Cardiac fibroblast (primary cell): ENCODE measurements at places on chromosomes 5 and 9.
A peak's percentile ranks its signal among the peaks of the same experiment; 100 is the strongest.

DNA sequence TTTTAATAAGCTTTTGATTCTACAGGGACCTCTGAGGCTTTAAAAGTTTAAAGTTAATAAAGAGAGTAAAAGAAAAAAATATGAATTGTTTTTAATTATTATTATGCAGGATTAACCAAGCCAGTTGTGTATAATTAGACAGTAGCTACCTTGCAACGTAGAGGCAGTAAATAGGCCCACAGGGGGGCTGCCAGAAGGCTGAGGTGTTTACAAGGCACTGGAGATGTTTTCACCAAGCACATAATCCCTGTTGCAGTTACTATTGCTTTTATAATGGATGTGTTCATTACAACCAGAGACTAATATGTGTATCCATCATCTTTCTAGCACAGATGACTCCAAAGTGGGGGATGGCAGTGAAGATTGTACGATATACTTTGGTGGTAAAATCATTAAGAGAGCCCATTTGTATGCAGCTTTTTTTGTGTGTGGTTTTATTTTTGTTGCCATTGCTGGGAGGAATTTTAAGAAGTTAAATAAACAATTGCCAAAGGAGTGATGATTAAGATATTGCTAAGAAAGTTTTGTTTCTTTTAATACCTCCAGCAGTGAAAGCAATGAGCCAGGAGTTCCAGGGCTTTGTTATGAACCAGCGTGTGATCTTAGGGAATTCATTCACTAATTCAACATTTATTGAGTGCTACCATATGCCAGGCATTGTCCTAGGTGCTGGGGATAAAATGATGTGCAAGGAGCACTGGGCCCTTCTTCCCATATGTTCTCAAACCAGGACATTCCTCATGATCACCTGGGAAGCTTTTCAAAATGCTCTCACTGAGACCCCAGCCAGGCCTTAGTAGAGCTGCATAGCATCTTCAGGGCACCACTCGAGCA is 138.7 kb upstream of the EFNA5 start:
- peak; percentile 12 for DNase-seq

- no peak for DNase-seq
Observed at GRCh38 chr9:114685951-114686350, 4.0 kb upstream of the TEX48 start.

GRCh38 chr5:1494780-1495524 is 28.8 kb downstream of the LPCAT1 start:
- no peak for DNase-seq

DNA sequence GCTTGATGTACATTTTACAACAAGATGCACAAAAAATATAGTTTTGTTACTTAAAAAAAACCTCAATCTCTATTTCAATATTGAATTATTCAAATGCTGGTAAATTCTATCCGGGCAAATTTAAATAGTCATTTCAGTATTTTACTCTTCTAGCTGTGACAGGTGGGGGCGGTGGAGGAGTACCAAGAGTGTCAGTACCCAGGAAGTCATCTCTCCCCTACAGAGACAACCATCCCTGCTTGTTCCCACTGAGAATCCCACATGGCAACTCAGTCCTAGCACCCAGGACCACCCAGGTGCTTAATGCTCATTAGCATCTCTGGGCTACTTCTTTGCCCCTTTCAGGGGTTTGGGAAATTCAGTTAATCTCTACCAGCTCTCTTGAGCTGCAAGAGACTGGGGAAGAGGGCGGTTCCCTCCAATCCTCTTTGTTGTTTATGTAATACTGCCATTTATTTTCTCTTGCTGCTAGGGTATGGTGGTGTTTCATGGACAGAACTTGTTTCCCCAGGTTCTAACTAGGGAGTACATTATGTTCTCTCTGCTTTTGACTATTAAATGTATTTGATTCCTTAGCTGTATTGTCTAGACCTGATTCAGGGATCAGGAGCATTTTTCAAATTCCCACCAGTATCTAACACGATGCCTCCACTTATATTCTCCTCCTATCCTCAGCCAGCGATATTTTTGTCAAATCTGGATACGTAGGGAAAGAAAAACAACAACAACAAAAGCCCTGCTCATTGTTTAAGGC is 122.5 kb downstream of the CDH18 start:
- no peak for DNase-seq

GRCh38 chr9:6788162-6789016 is 30.6 kb downstream of the KDM4C start:
- peak; percentile 51 for DNase-seq

DNA sequence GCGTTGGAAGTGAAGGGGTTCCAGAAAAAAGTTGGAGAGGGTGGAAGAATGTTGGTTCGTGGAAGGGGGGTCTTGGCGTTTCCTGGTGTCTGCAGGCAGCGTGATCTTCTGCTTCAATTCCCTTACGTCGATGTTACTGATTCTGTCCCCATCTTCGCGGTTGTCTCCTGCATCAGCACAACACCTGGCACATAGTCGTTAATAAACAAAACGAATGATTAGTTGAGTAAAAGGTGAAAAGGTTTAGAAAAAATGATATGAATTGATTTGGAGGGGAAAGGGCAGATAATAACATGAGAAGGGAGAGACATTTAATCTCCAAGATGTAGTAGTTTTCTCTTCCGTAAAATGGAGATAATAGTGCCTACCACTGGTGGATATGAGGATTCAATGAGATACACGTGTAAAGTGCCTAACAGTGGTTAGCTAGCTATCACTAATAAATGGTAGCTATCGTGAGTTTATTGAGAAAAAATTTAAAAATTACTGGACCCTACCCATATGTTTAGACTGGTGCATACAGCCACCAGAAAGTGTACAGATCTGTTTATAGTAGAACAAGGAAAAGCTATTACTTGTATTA is 556 bp downstream of the MTREX start:
- peak; percentile 41 for DNase-seq

DNA sequence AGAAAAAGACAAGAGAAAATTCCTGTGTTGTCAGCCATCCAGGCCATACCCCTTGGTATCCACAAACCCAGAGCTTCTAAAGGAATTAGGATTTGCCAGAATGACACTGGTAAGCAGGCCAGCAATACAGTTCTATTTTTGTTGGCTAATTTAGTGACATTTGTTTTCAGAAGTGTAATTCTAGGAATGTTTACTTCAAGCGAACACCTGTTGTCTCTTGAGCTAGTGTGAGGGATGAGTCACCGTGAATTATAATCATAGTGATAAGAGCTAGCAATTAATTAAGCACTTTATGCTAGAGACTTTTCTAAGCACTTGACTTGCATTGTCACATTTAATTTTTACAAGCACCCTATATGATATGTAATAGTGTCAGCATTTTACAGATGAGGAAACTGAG is 99.2 kb downstream of the PRKACG start:
- no peak for DNase-seq

DNA sequence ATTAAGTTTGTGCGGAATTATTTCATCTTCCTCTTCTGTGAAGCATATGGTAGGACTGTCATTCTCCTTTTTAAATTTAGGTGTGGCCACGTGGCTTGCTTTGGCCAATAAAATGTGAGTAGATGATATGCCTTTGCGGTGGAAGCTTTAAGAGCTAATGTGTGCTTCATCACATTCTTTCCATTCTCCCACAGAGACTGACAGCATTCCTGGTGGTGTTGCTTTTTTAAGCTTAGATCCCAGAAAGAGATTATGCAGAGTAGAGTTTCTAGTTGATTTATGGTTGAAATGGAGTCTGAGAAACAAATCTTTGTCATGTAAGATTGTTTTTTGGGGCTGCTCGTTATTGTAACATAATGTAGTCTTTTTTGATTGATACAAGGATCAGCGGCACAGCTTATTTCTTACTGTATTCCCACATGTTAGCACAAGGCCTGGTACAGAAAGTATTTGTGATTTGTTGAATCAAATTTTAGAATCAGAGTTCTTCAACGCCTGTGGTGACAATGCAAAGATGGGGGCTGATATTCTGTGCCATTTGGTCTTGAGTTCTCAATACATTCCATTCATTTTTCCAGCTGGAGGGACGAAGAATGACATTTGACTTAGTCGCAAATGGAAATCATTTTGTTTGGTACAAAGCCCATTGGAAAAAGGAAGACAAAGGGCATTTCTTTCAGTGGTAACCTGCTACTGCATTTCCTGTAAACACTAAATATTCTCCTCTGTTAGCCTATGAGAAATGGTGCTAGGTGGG is 209.9 kb upstream of the VLDLR start:
- peak; percentile 17 for DNase-seq

- no peak for DNase-seq
Observed at GRCh38 chr5:55222985-55223811, 3.9 kb downstream of the MCIDAS start.

DNA sequence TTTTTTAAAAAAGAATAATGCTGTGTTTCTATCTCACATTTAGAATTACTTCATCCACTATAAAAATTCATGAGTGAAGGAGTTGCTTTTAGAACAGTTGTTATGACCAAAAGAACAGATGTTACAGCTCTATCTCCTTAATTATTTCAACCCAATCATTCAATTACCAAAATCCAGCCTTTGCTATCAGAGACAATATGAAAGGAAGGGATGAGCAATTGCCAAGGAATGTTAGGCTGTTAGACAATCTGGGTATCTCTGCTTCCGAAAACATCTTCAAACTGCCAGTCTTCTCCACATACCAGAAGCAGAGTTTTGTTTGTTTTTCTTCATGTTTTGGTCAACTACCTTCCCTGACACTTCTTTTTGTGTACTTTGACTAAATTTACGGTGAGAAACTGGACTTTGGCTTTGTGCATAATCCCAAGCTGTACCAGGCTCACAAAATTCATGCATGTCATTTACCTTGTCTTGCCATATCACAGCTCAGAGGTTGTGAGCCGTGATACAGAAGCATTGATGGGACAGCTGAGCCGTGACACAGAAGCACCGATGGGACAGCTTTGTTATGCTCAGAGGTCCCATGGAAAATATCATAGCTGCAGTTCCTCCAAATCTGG is 405.5 kb downstream of the KIF4B start:
- no peak for DNase-seq

- no peak for DNase-seq
Observed at GRCh38 chr5:179773686-179774040, 20.1 kb upstream of the LTC4S start.

DNA sequence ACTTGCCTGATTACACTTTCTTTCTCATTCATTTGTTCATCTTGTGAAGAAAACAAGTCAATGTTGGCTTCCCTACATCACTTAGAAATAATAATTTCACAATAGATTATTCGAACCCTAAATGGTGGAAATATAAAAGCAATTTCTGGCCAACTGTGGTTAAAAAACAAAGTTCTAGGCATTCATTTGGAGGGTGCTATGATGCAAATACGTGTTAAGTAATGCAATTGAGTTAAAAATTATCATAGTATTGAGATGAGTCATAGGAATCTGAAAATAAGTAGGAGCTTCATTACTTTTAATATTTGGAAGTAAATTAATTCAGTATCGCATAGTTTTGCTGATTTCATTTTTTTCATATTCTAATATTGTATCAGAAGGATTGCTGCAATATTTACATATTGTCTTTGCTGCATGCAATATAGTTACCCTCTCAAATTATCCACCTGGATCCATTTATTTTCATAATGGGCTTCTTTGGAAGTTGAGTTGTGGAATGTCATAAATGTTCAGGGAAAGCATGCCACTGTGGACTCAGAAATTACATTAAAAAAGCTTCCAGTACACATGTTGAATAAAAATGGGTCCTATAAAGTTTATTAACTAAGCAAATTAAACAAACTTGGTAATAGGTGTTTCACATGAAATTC is 647.7 kb upstream of the WWC1 start:
- DNase-seq: peak; percentile 43

DNA sequence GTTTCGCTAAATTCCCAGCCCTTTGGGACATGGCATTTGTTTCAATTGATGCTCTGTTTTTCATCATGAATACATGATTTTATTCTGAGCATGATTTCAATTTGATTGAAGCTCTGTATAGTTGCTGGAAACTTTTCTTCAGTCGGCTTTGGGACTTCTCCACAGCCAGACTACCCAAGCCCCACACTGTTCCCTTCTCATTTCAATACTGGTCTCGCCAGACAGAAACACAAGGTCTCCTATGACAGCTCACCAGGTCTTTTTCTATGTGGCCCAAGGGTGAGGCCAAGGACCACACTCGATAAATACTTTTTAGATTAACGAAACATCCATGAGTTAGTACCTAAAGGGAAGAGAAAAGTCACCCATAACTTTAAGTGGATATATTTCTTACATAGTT is 132.2 kb downstream of the ARL15 start:
- DNase-seq: no peak

DNA sequence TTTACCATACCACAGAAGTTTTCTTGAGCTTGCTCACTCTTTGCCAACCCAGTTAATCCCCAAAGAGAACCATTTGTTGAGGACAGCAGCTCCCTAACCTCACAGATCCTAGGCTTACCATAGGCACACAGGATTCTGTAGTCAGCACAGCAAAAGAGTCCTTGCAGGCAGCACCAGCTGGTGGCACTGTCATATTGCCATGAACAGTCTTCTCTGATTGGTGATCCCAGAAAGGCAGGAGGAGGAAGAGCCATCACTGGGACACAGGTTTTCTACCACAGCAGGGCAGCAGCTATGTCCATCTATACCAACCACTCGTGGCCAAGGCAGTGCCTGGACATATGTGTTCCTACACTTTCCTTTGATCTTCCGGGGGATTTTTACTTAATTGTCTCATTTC is 297.1 kb upstream of the CD180 start:
- peak; percentile 46 for DNase-seq

DNA sequence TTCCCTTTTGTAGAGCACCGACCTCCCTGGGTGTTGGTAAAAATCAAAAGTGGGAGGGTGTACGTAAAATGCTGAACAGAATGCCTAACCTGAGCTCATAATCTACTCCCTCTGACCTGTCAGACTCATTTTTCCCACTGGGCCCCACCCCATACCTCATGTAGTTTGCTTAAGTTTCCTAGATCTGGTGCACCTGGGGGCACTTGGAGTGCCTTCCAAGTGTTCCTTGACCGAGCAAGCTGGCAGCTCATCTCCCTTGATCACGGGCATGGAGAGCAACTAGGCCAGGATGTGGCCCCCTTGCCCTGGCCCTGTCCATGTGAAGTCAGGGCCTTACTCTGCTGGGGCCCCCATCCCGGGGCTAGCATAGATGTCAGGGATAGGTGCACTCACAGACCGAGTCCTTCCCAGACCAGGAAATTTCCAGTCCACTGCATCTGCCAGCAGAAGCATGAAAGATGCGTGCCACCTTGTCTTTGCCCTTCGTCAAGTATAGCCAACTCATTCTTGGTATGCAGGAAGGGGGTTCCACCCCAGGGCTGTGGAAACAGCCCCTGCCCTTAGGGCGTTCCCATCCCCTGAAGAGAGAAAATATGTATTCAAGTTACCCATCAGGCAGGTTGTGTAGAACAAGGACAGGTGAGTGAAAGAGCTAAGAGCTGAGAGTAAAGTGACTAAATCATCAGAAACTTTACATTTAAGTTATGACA is 41.9 kb downstream of the SLC22A5 start:
- no peak for DNase-seq

DNA sequence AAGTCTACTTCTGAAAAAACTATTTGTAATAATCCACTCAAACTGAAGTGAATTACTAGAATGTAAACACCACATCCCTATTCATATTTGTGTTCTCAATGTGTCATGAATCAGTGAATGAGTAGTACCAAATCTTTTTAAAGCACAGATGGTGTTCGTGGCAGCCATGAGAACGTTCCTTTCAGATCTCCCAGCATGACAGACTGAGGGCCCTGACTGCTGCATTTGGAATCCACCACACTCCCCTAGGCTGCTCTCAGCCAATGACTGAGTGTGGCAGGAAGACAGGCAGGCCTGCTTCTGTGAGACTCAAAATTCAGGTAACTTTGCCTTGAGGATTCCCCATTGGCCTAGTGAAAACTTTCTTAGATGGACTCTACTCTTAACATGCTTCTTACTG is 10.9 kb upstream of the JMY start:
- DNase-seq: no peak

GRCh38 chr5:6905423-6905822 is 192.2 kb downstream of the TENT4A start:
- no peak for DNase-seq

- DNase-seq: no peak
Observed at GRCh38 chr9:479304-479970, 264.8 kb downstream of the DOCK8 start.
